ENCODE measurements at places on chromosomes 2 and 18.

- no peak for DNase-seq
These were observed 67.5 kb upstream of the ZNF516 start for GRCh38 chr18:76562286-76563122.

- no peak for DNase-seq
These were observed 735.0 kb upstream of the POU3F3 start for GRCh38 chr2:104118889-104119288.

DNA sequence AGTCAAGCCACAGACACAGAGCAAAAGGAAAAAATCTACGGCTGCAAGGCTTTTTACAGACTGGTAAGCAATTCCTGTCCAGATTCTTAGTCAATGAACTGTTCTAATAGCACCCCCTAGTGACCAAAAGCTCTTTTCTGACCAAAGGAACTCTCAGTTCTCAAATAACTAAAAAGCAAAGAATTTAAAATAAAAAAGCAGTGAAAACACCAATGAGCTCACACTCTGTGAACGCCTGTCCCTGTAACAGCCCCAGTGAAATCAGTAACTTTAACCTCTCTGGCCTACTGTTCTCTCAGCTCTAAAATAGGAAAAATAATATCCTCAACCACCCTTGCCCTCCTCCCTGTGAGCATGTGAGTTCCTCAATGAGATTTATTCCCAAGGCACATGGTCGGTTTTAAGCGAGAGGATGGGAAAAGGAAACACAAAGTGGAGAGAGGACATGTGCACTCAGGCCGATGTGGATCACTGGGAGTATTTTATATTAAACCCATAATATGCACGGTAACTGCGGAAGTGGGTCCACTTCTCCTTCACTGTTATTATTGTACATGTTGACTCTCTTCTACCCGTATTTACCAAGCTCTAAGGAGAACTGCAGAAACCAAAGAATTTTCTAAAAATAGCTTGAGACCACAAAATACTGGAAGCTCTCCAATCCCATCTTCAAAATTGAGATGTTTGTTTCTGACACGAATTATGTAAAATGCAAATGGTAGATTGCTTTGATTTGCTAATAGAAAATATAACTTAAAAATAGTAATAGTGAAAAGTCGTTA is 128.5 kb downstream of the STK39 start:
- DNase-seq: peak; percentile 39

- no peak for DNase-seq
These were observed 52.6 kb downstream of the NCK2 start for GRCh38 chr2:105797298-105797819.

DNA sequence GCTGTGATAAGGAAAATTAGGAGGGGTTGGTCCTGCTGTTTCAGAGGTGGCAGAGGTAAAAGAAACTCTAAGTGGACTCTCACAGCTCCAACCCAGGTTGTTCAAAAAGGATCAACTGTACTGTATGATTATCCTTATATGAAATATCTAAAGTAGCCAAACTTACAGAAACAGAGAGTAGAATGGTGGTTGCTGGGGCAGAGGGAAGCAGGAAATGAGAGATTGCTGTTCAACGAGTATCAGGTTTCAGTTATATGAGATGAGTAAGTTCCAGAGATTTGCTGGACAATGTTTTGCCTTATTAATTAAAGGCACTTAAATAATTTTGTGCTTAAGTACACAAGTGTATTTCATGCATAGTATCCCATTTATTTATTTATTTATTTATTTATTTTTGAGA is 972.0 kb upstream of the LRRTM1 start:
- no peak for DNase-seq

GRCh38 chr2:158457092-158457825 is 507 bp downstream of the PKP4 start:
- DNase-seq: peak; percentile 21

All from naive thymus-derived CD8-positive, alpha-beta T cell (primary cell).